ENCODE measurements at places on chromosomes 12 and 14.

DNA sequence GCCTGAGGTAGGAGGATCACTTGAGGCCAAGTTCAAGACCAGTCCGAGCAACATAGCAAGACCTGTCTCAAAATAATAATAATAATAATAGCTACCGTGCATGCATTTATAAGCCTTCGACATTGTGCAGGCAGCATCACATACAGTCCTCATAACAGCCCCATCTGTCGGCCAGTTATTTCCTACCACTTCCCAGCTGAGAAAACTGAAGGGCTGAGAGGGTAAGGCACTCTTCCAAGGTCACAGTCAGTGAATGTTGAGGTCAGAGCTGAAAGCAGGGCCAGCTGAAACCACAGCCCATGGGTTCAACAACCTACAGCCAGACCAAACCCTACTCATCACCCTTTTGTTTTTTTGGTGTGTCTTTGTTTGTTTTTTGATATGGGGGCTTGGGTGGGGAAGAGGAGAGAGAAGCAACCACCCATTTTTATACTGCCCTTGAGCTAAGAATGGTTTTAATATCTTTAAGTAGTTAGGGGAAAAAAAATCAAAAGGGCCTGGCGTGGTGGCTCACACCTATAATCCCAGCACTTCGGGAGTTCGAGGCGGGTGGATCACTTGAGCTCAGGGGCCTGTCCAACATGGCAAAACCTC is 16.8 kb upstream of the ITPK1 start:
- DNase-seq, result peak; percentile 64

GRCh38 chr12:104964856-104965205 is 6.7 kb upstream of the SLC41A2 start:
- no peak for DNase-seq

GRCh38 chr12:106097011-106097410 is 41.7 kb downstream of the NUAK1 start:
- no peak for DNase-seq

GRCh38 chr14:81655423-81656314 is 122.0 kb upstream of the SEL1L start:
- no peak for DNase-seq

- DNase-seq, result no peak
Measured at GRCh38 chr12:15863984-15864383, 18.2 kb upstream of the STRAP start.

DNA sequence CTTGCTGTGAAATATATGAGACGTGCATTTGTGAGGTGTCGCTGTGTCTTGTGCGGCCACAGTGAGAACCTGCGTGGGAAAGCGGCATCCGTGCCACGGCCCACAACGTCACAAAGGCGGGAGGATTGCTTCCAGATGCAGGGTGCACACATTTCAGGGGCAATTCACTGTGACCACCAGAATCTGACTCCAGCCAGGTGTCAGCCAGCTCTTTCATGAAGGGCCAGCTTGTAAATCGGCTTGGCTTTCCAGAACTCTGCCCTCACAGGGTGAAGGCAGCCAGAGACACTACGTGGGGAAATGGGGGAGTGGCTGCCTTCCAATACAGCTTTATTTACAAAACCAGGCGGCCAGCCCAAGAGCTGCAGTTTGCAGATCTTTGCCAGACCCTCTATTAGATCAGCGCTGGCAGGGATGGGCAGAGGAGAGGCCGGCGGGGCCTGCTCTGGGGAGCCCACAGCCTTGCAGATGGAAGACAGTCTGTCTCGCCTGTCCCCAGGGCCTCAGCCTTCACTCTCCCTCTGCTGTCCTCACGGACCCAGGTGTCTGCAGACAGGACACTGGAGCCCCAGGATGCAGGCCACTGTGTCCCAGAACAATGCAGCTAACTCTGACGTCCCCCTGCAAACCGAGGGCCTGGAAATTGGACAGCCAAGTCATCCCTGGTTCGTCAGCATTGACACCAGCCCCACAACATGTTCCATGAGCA is 53.5 kb downstream of the ADGRD1 start:
- DNase-seq, result peak; percentile 52

GRCh38 chr14:93799617-93799988 is 11.3 kb upstream of the PRIMA1 start:
- no peak for DNase-seq

DNA sequence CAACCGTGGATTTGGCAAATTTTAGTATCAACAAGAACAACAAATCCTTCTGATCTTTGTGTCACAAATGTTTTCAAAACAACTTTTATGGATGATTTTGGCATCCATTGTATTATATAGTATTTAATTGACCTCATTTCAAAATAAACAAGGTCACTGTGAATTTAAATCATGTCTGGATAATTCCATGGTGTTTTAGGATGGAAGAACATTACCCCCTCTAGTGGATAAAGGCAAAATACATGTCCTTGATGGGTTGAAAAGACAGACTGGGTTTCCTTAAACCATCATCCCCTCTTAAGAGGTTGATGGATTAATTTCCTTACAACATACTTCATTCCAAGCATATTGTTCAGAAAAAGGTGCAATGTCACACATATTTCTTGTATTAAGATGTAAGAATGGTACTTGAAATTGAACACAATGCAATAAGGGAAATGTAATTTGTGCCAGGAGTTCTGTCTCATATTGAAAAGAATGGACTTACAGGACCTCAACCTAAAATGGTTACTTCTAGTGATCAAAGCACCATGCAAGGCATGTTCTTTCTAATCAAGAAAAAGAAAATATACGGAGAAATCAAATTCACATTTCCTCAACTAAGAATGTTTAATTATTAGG is 352.0 kb downstream of the BCAT1 start:
- DNase-seq, result peak; percentile 48

- DNase-seq, result peak; percentile 17
Measured at GRCh38 chr12:22064968-22065367, 18.9 kb downstream of the CMAS start.

GRCh38 chr12:25280082-25280481 is 29.4 kb upstream of the KRAS start:
- DNase-seq, result no peak

- DNase-seq, result no peak
Measured at GRCh38 chr12:105384916-105385535, 54.5 kb downstream of the C12orf75 start.

DNA sequence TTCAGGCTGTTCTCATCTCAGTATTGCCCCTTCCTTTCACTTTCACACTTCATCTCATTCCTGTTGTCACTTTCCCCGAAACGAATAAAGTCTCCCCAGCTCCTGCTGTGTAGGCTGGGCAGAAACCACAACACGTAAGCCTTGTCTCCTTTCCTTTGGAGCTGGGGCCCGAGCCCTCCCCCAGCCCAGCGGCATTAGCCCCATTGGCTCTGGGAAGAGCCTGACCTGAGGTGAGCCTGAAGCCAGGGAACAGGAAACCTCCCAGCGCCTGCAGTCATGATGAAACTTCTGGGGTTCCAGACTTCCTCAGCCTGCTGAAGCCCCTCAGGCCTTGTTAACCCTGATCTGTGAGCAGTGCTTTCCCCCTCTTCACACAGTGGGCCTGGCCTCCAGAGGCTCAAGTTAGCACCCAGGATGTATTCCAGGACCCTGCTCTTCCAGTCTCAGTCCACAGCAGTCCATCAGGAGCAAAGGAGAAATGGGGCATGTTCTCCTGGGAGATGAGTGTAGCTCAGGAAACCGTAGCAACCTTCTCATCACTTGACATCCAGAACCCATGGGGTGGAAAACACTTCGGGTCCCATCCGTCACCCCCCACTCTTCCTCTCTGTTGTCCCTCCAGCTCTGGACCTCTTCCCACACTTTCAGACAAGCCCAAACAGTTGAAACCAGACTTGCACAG is 21.8 kb downstream of the VASH1 start:
- DNase-seq, result no peak

Data from NCI-H1092 treated with DMSO at 0.1 percent for 48 hours (cell line).